NCI-H2171 (cell line): ENCODE measurements at places on chromosomes 6 and 20.
A peak's percentile ranks its signal among the peaks of the same experiment; 100 is the strongest.

GRCh38 chr6:6678185-6678671, 89.7 kb downstream of the LY86 start:
- DNase-seq: no peak

GRCh38 chr6:144285548-144285797, 338 bp downstream of the UTRN start:
- DNase-seq: no peak

DNA sequence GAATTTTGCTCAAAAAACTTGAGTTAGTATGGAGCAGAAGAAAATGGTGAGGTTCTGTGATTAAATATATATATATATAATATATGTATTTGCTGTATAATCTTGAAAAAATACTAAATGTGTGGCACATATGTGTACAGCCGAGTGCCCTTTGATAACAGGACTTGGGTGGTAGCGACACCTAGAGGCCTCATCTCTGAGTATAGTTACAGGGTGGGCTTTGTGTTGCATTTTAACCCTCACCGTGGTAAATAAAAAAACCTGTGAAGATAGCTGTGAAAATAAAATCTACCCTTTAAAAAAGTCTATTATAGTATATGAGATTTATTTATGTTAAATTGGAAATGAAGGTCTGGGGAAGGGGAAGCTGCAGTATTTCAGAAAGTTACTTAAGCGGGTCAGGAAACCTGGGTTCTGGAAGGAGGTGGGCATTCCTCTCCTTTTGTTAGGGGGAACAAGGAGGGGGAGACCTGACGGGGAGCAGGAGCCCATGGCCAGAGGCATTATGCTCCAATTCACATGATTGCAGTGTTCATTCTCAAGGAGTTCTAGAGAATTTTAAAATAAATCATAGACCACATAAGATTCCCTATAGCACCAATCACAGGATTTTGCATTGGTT, 82.7 kb downstream of the SH3BGRL2 start:
- peak; percentile 44 for DNase-seq

- peak; percentile 15 for DNase-seq
Measured at GRCh38 chr6:158018851-158019361, 37.2 kb downstream of the SYNJ2 start.

DNA sequence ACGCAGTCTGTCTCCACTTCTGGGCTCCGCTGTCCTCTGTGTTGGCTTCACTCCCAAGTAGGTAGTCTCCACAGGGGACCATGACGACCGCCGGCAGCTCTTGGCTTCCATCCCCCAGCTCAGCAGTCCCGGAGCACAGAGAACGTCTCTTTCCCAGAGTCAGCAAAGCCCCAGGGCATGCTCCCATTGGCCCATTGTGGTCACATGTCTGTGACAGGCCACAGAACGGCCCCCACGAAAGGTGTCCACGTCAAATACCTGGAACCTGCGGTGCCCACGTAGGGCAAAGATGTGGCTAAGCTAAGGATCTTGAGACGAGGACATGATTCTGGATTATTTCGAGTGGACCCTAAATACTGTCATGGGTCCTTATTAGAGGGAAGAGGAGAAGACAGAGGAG, 438.4 kb upstream of the SULF2 start:
- no peak for DNase-seq

DNA sequence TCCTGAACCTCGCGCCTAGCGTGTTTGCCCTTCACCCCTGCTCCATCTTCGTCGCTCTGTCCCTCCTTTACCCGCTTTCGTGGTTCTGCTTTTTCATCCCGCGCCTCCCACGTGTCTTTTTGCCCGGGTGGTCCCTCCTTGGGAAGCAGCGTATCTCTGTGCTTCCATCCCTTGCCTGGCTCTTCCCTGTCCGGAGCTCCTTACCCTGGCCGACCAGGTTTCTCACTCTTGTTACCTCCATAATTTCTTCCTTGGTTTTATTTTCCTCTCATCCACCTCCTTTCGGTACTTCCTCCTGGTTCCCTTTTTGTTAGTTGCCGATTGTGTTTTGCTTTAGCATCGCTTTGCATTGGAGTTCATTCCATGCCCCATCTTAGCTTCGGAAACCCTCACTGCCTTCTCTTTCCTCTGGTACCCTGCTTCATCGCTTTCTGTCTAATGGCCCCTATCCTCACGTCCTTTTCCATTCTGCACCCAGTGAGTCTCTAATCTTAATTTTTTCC, 735 bp downstream of the FAM135A start:
- DNase-seq: no peak

GRCh38 chr6:161366301-161366923, 92.6 kb upstream of the AGPAT4 start:
- no peak for DNase-seq

- DNase-seq: no peak
Measured at GRCh38 chr20:19045371-19045770, 167.1 kb upstream of the SLC24A3 start.

- DNase-seq: no peak
Measured at GRCh38 chr6:82257088-82257774, 9.7 kb upstream of the IBTK start.

DNA sequence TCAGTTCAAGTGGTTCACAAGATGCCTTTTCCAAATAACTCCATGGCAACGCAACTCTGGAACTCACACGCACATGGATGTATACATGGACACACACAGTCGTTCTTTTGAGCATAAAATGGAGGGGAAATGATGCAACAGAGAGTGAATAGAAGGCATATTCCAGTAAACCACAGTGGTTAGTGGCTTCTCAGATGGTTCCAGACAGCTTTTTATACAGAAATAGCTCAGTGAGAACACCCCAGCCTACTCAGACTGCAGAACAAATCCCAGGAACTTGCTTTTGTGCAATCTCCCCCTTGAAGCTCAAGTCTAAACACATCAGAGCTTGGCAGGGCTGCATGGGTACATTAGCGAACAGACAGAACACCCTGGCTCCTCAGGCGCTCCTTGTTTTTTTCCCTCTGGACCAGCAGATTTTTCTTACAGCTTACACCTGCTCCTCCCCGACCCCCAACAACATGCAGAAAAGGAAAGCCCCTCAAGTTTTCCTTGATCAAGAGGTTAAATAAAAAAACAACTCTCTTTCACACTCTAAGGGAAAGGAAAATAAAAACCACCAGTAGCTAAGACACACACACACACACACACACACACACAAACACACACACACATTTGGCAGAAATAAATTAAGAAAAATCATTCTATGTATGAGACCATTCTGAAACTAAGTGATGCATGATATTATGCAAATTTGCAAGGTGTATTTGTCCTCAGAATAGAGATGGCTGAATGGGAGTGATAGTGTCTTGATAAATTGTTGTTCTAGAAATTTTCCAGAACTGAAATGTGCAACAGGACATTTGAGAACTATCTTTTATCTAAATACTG, 51.2 kb upstream of the RANBP9 start:
- DNase-seq: peak; percentile 7

- DNase-seq: no peak
Measured at GRCh38 chr6:170434117-170434820, 118.8 kb downstream of the PSMB1 start.

DNA sequence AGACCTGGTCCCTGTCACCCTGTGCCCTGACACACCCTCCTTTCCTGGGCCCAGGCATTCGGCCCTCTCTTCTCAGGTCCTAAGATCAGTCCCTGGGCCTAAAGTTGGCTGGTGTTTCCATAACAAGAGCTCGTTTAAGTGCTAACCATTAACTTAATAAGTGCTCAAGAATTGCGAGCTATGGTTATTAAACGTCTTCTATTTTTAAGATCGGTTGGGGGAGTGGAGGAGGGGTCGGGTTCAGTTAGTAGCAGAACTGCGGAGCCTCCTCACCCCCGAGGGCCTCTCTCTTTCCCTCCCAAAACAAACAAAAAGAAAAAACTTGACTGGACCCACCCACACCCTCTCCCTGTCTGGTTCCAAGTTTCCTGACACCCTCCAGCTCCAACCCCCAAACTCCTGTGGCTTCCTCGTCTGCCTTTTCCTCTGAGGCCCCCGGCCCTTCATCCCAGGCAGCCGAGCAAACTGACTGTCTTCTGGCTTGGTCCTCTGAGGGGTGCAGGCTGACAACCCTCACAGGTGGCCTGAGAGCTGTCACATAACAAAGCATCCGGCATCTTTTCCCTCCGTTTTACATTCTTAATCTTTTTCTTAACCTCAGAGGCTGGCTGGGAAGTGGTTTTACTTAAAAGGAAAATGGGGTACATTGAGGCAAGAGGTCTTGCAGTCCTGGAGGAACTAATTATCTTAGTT, 2.0 kb downstream of the STK35 start:
- no peak for DNase-seq
